Fibroblast of skin of left biceps (primary cell): ENCODE measurements at places on chromosomes 3 and 15.

- peak; percentile 28 for DNase-seq
These were observed 16.2 kb downstream of the CDIN1 start for GRCh38 chr15:36595611-36596010.

DNA sequence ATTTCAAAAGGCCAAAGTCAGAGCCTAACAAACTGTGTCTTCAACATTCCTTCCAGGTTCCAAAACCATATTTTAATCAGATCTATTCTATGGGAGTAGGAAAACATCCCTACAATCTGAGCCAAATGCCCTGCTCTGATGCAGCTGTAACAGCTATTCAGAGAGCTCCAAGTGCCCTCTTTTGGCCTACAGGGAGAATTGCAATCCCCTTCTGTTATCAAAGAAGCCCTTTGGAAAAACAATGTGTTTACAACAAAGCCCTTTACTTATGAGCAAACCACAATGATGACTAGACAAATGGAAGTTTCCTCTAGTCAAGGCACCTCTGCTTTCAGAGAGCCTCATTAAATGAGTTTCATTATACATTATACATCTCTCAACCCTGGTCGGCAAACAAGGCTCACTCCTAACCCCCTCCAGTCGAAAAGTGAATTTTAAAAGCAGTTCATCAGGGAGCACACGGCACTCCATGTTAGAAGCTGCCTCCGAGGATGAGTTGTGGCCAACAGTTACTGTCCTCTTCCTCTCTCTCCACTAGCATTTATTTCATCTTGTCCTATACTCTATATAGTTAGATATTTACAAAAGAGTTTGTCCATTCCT is 42.6 kb upstream of the TMCO5A start:
- DNase-seq, result no peak

- no peak for DNase-seq
These were observed 82.9 kb downstream of the CHSY1 start for GRCh38 chr15:101168898-101169494.

GRCh38 chr3:53974324-53974723 is 82.7 kb upstream of the SELENOK start:
- DNase-seq, result no peak

- DNase-seq, result no peak
These were observed 38.1 kb upstream of the RASA2 start for GRCh38 chr3:141448606-141449220.

- DNase-seq, result no peak
These were observed 21.9 kb upstream of the RPL29 start for GRCh38 chr3:52017586-52017985.

DNA sequence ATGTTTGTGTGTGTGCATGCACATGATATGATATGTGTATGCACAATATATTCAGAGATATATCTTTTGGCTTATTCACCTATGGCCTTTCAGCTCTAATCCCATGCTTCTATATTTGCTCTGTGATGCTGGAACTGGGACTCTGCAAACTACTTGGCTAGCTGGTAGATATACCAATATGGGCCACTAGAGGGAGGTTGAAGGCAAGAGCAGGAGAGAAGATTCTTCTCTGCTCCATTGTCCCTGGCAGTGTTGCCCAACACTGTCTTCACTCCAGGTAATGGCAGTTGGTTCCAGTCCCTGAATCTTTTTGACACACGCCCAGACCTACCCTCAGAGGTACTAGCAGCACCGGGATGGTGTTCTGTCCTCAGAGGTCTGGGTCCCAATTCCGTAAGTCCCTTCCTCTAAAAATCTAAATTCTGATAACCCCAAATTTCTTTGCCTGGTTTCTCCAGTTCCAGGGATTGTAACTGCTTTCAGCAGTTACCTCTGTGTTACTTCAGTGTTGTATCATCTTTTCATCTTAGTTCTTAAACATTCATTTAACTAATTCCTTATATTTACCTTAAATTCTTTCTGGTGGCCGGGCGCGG is 44.7 kb downstream of the GTPBP8 start:
- no peak for DNase-seq

DNA sequence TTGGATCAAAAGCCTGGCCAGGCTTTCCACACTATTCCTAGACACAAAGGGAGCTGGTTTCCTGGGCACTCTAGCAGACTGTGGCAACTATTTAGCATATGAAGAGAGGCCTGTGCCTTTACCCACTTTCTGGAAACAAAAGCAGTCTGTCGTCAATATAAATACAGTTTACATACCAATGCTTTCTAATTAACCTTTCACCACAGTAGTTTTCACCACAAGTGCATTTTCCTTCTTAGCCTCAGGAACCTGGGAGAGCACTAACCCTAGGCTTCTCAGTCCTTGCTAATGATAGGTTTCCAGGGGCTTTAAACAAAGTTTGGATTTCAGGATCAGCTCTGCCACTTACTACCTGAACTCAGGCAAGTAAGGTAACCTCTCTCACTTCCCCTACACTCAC is 499.1 kb downstream of the MAGI1 start:
- no peak for DNase-seq
